ENCODE measurements at places on chromosomes 5 and 9.

DNA sequence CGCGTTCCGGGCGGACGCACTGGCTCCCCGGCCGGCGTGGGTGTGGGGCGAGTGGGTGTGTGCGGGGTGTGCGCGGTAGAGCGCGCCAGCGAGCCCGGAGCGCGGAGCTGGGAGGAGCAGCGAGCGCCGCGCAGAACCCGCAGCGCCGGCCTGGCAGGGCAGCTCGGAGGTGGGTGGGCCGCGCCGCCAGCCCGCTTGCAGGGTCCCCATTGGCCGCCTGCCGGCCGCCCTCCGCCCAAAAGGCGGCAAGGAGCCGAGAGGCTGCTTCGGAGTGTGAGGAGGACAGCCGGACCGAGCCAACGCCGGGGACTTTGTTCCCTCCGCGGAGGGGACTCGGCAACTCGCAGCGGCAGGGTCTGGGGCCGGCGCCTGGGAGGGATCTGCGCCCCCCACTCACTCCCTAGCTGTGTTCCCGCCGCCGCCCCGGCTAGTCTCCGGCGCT is at the start of gene DAPK1:
Gene DAPK1, plus strand, starts transcription at position 264 of the 442 bp plus-strand sequence. CDS start 1,211 bp downstream, outside the sequence.
- DNase-seq = peak; percentile 76

DNA sequence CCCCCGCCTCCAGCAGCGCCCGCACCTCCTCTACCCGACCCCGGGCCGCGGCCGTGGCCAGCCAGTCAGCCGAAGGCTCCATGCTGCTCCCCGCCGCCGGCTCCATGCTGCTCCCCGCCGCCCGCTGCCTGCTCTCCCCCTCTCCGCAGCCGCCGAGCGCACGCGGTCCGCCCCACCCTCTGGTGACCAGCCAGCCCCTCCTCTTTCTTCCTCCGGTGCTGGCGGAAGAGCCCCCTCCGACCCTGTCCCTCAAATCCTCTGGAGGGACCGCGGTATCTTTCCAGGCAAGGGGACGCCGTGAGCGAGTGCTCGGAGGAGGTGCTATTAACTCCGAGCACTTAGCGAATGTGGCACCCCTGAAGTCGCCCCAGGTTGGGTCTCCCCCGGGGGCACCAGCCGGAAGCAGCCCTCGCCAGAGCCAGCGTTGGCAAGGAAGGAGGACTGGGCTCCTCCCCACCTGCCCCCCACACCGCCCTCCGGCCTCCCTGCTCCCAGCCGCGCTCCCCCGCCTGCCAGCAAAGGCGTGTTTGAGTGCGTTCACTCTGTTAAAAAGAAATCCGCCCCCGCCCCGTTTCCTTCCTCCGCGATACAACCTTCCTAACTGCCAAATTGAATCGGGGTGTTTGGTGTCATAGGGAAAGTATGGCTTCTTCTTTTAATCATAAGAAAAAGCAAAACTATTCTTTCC is 19.3 kb downstream of the CDKN2A start:
- DNase-seq = no peak

DNA sequence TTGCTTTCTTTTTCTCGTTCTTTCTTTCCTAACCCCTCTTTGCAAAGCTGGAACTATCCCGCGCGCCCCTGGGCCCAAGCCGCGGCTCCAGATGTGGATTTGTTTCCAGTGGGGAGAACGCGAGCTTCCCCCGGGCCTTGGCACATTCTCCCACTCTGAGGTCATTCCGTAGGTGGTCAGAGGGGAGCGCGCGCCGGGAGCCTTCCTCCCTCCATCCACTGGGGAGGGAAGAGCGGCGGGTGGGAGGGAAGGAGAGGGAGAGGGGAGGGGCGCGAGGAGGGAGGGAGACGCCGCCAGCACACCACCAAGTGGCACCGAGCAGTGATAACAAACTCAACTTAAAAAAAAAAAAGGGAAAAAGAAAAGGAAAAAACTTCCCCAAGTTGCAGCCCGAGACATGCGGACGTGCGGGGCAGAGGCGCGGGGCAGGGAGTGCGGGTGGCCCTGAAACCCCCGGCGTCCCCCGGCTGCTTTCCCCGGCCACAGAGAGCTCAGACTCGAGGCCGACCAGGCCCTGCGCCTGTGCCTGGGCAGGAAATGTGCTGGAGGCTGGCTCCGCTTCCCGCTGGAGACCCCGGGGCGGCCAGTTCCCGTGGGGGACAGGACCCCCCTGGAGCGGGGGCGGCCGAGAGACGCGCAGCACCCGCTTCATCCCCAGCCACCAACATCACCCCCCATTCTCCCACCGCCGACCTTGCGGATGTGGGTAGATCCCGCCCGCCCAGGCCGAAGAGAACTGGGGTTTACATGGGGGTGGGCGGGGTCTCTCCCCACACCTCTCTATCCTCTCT is 3.1 kb downstream of the IER5L start:
- DNase-seq = no peak

DNA sequence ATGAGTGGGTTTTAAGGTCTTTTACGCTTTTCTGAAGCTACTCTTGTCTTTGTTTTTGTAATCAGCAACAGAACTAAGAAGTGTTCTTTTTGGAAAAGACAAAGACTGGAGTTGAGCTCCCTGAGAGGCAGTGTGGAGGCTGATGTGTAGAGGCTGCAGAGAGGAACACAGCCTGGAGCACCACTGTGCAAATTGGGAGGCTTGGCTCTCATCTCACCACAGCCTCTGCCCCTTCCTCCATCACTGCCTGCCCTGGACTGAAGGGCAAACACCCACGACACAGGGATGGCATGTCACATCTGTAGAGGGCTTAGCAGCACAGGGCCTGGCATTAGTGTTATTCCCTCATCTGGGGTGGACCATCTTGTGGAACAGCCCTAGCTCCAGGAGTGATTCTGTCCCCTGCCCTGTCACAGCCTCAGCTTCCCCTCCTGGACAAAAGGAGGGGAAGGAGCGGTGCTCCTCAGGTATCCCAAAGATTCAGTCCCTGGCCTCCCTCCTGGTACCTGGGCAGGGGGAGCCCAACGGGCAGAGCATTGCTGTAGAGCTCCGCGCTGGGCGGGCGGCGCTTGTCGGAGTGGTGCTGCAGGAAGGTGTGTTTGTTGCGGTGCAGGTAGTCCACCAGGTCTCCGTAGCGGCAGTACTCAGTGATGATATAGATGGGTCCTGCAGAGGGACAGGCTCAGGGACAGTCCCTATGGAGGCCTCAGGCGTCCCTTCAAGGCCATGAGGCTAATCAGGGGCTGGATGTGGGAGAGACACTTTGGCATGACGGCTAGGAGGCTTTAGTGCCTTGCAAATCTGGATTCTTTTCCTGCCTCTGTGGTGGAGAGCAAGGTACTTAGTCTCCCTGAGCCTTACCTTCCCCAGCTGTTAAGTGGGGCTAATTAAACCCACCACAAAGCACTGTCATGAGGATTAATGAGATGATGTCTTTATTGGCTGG is 32.8 kb downstream of the PDGFRB start:
- no peak for DNase-seq

DNA sequence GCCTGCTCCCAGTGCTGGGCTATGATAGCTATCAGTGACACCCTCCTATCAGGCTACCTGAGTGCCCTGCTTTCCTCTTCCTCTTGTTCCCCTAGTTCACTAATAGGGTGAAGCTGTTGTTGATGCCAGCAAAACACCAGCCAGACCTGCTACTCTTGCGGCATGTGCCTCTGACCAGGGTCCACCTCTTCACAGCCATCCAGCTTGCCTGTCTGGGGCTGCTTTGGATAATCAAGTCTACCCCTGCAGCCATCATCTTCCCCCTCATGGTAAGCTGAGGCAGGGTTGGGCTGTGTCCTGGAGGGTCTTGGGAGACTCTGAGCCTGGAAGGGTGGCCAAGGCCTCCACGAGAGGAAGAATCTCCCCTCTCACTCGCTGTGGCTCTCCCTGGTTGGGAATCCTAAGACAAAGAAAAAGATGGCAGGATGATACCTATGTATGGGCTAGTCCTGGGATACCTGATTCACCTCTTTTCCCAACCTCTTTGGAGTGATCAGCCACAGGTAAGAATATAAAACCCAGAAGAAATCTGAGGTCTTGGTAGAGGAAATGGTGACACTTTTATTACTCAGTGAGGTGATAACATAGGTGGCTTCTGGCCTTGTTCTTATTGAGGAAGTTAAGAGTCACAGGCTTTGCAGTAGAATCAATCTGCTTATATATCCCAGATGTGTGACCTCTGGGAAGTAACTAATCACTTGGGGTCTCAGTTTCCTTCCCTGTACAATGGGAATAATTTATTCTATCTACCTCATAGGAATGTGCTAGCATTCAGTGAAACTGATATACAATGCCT is 11.6 kb downstream of the SLC4A9 start:
- no peak for DNase-seq

GRCh38 chr5:137374110-137374714 is 124.9 kb downstream of the SPOCK1 start:
- no peak for DNase-seq

- no peak for DNase-seq
These were observed 271.4 kb downstream of the ENC1 start for GRCh38 chr5:74369173-74369572.

DNA sequence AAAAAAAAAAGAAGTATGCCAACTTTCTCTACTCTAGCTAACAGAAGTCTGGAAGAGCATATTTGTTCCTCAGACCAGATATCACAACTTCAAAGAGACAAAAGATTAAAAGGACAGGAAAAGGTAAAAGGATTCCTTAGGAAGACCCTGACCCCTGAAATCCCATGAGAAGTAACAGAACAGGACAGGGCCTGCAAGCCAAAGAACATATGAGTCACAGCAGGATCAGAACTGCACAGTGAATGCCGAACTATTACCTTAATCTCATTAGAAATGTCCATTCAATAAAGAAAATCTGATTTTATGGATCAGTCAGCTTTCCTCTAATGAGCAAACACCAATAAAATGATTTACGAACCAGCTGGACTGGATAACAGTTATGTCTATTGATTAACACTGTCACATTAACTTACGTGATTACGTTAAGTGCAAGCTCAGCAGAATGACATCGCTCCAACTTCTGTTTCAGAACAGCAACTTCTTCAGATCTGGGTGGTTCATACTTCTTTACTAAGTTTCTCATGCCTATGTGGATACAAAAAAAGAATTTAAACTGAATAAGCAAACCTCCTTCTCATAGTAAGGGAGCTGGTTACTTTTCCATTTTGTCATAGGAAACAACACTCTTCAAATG is 13.6 kb downstream of the CCNH start:
- DNase-seq = no peak

GRCh38 chr5:55483885-55484284 is 50.9 kb downstream of the PLPP1 start:
- DNase-seq = no peak

DNA sequence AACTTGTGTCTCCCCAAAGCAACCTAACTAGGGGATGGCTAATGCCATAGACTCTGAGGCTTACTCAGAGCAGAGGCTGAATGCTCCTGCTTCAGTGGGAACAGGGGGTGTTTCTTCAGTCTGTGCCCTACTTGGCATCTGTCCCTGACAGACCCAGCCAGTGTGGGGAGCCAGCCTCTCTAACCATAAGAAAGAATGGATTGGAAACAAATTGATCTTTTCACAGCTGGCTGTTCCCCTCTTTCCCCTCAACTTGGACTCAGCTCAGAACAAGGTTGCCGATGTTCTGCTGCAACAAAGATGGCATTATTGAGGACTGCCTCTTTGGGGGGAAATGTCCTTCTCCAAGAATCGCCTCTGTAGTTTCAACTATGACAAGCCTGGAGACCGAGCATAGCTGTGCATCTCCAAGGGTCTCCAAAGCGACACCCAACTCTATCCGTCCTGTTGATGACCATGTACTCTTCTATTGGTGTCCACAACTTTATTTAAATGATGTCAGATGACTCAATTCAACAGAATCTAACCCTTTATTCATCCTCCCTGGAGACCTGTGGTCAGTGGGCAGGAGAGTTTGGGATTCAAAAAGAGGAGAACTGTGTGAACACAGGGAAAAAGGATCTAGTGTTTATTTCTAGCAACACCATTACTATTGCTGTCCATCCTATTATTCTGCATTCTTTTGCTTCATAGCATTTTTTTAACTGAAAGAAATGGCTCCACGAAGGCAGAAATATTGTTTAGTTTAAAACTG is 24.7 kb upstream of the TNC start:
- no peak for DNase-seq

- DNase-seq = no peak
These were observed 92.2 kb downstream of the C5orf15 start for GRCh38 chr5:133876266-133876665.

DNA sequence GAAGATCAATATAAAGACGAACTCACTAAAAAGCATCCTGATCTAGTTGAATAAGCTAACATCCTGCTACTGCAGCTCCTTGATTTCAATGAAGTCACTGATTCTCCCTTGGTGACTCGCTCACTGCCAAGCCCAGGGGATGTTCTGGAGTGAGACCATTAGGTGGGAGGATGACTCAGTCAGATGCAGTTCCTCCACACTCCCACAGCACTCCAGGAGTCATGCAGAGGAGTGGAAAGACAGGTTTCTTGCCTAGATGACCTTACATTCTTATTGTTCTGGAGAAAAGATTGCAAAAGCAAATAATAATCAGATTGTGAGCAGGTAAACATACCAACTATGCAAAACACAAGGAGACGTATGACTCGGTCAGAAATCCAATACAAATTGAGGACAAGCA is 15.3 kb downstream of the GCNT4 start:
- no peak for DNase-seq

All from hematopoietic multipotent progenitor cell treated with erythropoietin and hydrocortisone succinate and interleukin-3 and kit ligand, for 17 days (in vitro differentiated cells).